Kidney (tissue), 22 donors: ENCODE measurements at places on chromosomes 4 and X. TPM values are rescaled to one million over a fixed set of nuclear protein-coding genes. Genes with fewer than 3 reads are reported as not detected.

DNA sequence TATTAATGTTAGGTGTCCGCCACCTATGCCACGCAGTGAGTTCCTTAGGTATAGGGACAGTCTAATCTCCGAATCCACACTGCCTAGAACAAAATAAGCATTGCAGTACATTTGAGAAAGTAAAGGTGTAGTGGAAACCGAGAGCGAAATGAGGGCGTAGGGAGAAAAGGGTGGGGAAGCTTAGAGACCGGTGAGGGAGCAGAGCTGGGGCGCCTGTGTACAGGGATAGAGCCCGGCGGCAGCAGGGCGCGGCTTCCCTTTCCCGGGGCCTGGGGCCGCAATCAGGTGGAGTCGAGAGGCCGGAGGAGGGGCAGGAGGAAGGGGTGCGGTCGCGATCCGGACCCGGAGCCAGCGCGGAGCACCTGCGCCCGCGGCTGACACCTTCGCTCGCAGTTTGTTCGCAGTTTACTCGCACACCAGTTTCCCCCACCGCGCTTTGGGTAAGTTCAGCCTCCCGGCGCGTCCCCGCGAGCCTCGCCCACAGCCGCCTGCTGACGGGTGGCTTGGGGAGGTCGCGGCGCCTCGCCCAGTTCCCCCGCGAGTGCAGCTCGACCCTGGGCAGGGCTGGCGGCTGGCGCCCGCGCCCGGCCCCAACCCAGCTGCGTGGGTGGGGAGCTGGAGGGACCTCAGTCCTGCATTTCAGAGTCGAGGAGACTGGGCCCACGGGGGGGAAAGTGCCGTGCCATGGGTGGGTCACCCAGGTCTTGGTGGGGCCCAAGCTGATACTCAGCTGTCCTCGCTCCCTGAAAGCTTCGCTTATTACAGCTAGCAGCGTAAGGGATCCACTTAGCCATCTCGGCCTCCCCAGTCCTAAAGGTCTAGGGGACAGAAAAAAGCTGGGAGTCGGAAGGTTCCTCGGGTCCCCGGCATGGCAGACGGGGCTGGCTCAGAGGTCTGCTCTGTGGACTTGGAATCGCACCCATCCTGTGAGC lies at the start of gene ANXA3:
Gene ANXA3 (plus strand): TSS at position 351 of the 932 bp plus-strand sequence. CDS start 2,704 bp downstream, outside the sequence.
- H3K27me3 ChIP-seq: peaks cover 2% of the 10 kb centered on the region
- H3K4me1 ChIP-seq: no peaks in the 10 kb centered on the region
- peak within 1 kb of the TSS; percentile 29 for H3K27ac ChIP-seq
- peak within 1 kb of the TSS; percentile 63 for H3K4me3 ChIP-seq
- DNase-seq: peak; percentile 70
- H3K36me3 ChIP-seq: no peaks in the 10 kb centered on the region

ERCC6L gene
- total RNA-seq: 0.16 TPM

SHROOM2 gene
- 11.8 TPM for total RNA-seq

DCHS2 gene
- total RNA-seq: 0.47 TPM

- no peaks in the 10 kb centered on the region for H3K27me3 ChIP-seq
- H3K4me3 ChIP-seq: no peak overlapping the region
- H3K27ac ChIP-seq: no peak overlapping the region
- no peak for DNase-seq
Measured at GRCh38 chrX:1584237-1585011, 7.0 kb upstream of the AKAP17A start.

DNA sequence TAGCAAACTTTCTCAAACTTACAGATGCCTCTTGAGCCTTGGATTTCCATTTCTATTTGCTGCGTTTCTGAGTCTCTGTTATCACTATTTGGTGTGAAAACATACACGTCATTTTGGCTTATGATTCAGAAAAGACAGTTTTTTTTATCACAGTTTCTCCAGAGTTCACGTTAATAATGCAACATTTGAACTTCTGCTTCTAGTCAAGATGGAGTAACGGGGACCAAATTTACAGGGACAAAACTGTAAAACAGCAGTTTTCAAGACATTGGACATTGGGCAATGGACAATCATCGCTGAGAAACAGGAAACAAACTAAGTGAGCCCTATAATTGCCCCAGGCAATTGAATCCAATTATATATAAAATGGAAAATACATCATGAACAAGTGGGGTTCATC lies 36.2 kb upstream of the TASL start:
- H3K27me3 ChIP-seq: no peaks in the 10 kb centered on the region
- no peak for DNase-seq
- H3K4me1 ChIP-seq: no peaks in the 10 kb centered on the region
- H3K36me3 ChIP-seq: no peaks in the 10 kb centered on the region
- no peak overlapping the region for H3K27ac ChIP-seq
- H3K4me3 ChIP-seq: no peak overlapping the region

GRCh38 chr4:38170338-38171169 lies 210.4 kb downstream of the PTTG2 start:
- no peaks in the 10 kb centered on the region for H3K36me3 ChIP-seq
- H3K4me3 ChIP-seq: no peak overlapping the region
- DNase-seq: no peak
- H3K27me3 ChIP-seq: no peaks in the 10 kb centered on the region

- H3K27ac ChIP-seq: no peak overlapping the region
- H3K4me3 ChIP-seq: no peak overlapping the region
- no peaks in the 10 kb centered on the region for H3K36me3 ChIP-seq
- H3K27me3 ChIP-seq: no peaks in the 10 kb centered on the region
- no peaks in the 10 kb centered on the region for H3K4me1 ChIP-seq
Measured at GRCh38 chr4:187188741-187189140, 465.1 kb upstream of the FAT1 start.

DNA sequence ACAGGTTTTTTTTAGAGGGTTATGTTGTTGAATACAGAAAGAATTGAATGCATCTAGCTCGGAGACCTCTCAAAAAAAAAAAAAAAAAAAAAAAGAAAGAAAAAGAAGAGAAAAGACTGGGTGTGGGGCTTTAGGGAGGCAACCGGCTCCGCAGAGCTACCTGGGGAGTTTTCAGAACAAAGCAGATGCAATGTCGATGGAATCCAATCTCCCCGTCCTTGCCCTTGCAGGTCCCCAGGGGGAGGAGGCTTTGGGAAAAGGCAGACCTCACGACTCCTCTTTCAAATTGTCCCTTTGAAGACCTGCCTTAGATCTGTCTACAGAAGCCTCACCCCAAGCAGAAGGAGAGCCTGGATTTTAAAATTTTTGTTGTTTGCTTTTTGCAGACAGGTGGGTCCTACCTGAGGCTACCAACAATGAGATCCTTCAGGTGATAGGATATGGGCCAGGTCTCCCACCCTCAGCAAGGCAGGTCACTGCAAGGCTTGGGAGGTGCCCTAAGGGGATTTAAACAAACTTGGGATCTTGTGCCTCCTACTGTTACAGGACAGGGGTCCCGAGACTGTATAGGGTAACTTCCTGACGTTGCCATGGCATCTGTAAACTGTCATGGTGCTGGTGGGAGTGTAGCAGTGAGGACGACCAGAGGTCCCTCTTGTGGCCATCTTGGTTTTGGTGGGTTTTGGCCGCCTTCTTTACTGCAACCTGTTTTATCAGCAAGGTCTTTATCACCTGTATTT lies 75.2 kb upstream of the PRKX start:
- H3K36me3 ChIP-seq: no peaks in the 10 kb centered on the region
- no peaks in the 10 kb centered on the region for H3K27me3 ChIP-seq
- no peak overlapping the region for H3K4me3 ChIP-seq
- no peak overlapping the region for H3K27ac ChIP-seq
- no peaks in the 10 kb centered on the region for H3K4me1 ChIP-seq

DEFB131A gene
- not detected for total RNA-seq
